ENCODE measurements at places on chromosomes 13 and 19.

GRCh38 chr13:45961468-45961867 lies 91.1 kb downstream of the ZC3H13 start:
- no peak for DNase-seq

- no peak for DNase-seq
These were observed 363.2 kb downstream of the SLITRK6 start for GRCh38 chr13:85436029-85436428.

- DNase-seq: no peak
These were observed 205.3 kb downstream of the RAP2A start for GRCh38 chr13:97639236-97639635.

DNA sequence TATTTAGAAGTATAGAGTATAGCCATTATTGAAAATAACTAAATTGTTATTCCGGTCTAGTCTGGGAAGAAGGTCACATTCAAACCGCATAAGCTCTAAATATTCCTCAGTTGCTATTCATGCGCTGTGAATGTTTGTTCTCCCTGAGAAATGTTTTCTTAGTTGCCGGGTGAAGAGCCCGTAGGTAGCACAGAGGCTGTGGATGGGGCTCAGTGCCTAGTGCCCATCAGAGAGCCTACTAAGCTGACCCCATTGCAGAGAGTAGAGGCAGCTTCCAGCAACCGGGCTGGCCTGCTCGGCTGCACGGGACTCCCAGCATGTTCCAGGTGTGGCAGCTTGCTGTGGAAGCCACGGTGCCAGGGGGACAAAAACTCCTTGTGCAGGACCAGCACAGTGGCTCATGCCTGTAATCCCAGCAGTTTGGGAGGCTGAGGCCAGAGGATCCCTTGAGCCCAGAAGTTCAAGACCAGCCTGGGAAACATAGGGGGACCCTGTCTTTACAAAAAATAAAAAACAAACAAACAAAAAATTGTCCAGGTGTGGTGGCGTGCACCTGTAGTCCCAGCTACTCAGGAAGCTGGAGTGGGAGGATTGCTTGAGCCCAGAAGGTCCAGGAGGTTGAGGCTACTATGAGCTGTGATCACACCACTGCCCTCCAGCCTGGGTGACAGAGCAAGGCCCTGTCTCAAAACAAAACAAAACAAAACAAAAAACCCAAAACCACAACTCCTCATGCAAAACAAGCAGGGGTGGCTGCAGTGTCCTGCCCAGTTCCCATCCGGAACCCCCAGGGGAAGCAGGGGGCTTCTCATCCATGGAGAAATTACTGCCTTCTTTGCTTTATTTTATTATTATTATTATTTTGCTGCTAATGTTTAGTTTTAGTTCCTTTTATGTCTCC lies 82.5 kb downstream of the KCTD15 start:
- no peak for DNase-seq

DNA sequence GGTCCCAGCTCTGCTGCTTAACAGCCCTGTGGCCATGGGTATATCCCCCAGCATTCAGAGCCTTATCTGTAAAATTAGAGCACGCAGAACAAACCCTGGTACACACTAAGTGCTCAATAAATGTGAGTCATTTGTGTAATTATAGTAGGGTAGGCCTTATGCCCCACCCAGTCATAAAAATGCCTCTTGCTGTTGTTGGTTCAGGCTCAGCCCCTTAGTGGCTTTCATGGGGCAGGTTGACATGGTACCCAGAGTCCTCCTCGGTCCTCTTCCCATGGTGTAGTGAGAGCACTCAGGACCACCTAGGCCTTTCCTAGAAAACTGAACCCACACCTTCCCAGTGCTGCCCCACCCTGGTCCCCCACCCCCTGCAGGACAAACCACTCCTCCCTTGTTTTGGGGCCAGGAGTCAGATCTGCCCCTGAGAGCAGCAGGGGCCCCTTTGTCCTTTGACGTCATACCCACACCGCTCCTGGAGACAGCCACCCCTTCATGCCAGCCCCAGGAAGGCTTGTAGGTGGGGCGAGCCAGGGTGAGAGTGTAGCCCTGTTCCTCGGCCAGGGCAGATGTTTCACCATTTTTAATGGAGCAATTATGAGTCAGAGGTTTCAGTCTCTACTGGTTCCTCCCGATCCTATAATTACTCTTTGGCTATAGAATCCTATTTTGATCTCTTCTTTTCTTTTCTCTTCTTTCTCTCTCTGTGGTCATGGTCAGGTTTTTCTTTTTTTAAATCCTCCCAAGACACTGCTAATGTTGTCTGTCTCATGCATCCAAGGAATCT lies 36.8 kb downstream of the ACTN4 start:
- no peak for DNase-seq

GRCh38 chr19:15015946-15016542 lies 33.2 kb upstream of the CASP14 start:
- DNase-seq: no peak

- peak; percentile 73 for DNase-seq
These were observed 3.8 kb upstream of the APC2 start for GRCh38 chr19:1445932-1446712.

DNA sequence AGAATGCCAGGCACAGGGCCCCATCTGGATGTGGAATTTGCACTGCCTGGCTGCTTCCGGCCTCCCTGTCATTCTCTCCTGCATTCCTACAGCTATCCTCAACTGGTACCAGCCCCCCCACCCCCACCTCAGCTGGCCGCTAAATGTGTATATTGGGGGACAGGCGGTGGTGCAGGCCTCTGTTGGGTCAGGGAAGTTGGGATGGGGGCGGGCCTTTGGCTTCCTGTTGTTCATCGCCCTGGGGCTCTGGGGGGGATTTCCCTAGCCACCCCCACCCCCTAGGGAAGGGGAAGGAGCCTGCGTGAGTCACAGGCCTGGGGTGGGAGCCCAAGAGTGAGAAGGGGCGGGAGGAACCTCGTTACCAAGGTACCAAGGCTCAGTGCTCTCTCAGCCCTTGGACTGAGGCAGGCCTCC lies 10.6 kb downstream of the POU2F2 start:
- DNase-seq: no peak

- no peak for DNase-seq
These were observed 3.5 kb downstream of the GMFG start for GRCh38 chr19:39332293-39332692.

DNA sequence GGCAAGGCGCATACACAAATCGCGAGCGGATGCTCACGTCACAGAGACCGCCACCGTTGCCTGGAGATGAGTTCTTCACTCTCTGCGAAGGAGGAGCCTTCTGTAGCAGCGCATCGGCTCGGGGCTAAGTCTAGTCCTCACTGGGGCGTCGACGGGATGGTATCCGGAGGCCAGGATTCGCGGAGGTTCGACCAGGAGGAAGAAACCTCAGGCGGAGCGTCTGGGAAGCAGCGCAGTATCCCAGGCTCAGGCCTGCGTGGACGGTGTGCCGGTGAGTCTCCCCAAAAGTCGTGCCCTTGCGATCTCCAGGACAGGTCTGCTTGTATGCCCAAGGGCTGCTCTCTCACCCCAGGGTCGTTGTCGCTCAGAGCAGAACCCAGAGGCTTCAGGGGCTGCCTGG lies 40.4 kb downstream of the ZNF146 start:
- no peak for DNase-seq

DNA sequence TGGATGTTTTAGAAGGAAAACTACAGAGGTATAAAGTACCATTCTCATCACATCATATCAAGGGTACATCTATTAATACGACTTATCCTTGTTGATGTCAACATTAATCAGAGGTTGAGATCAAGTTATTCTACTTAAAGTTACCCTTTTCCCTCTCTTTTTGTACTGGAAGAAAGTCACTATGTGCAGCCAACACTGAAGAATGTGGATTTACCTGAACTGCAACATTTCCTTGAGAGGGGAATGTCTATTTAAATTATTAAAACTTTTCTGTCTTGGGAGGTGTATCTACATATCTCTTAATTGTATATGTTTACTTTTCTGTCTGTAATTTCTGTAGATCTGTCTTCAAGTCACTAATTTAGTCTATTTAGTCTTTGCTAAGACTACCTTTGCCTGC lies 2.5 kb upstream of the FBXL3 start:
- DNase-seq: no peak

DNA sequence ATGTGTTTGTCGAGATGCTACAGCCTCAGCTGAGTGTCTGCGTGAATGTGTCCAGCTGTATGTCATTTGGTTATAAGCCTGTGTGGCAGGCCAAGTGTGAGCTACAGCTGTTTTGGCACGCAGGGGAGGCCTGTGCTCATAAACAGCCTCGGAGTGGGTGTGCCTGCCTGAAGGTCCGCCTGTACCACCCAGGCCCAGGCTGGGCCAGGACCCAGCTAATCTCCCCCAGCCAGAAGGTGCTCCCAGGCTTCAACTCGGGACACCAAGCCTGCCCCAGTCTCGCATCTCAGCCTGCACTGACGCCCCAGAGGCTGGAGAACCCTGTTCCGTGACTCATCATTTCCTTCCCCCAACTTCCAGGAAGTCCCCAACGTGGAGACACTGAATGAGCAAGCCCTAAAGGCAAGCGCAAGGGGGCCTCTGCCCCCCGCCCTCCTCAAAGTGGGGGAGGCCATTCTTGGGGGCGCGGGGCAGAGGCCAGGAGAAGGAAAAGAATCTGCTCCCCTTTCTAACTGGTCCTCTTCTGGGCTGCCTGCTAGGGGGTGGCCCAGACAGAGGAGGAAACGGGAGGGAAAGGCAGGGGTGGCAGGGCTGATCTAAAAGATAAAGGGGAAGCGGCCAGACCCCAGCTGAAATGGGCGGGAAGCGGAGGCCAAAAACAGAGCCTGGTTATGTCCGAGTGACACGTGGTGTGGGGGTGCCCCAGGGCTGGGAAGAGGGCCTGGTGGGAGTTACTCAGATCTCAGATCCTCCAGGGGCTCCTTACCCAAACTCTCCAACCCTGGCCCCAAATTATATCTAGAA lies 2.0 kb downstream of the SLC1A5 start:
- no peak for DNase-seq

DNA sequence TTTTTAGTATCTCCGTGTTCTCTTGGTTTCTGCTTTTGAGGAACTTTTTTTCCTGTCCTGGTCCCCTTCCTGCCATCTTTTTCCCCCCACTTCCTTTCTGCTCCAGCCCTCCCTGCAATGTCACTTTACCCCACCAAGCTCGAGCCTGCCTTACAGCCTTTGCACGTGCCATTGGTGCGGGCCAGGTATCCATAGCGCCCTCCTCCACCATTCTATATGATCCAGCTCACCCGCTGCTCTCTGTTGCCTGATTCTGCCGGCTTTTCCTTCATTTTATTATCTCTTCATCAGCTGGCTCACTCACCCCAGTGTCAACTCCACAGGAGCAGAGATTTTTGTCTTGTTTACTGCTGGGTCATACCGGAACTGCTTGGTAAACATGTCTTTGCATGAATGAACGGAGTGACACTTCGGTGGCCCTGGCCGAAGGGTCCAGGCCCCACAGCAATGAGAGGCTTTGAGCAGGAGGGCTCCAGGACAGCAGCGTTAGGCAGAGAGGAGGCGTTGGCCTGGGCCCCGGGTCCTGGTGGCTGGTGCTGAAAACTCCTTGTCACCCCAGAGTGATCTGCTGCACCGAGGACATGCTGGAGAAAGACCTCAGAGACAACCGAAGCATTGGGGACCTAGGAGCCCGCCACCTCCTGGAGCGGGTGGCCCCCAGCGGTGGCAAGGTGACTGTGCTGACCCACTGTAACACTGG lies 1.2 kb downstream of the MRI1 start:
- DNase-seq: no peak

GRCh38 chr13:50011461-50011860 lies 3.8 kb upstream of the KCNRG start:
- no peak for DNase-seq

- no peak for DNase-seq
These were observed 213.4 kb upstream of the PCDH17 start for GRCh38 chr13:57418067-57418677.

- peak; percentile 50 for DNase-seq
These were observed 175.0 kb downstream of the RFC3 start for GRCh38 chr13:33992881-33993336.
